H1 (cell line): ENCODE measurements at places on chromosomes 5 and 9. TPM values are rescaled to one million over a fixed set of nuclear protein-coding genes. Genes with fewer than 3 reads are reported as not detected.

The PCDHB1 gene
- total RNA-seq, result 0.04 and 0.08 TPM in 2 replicates

The IL17B gene
- not detected in 2 replicates for total RNA-seq

The RANBP17 gene
- total RNA-seq, result 16.2 and 21.3 TPM in 2 replicates

The ANKRD20A1 gene
- total RNA-seq, result not detected in 2 replicates

The TMEM252 gene
- total RNA-seq, result not detected in 2 replicates

The TAF11L10 gene
- total RNA-seq, result not detected in 2 replicates

The BAAT gene
- 0.17 TPM in 1 of 2 replicates, not detected in the other for total RNA-seq

The DUSP1 gene
- total RNA-seq, result 6.5 and 8.6 TPM in 2 replicates

The OGN gene
- total RNA-seq, result not detected in 2 replicates

The IL7R gene
- total RNA-seq, result 0.25 TPM in 1 of 2 replicates, not detected in the other

The PLEKHG4B gene
- 42.9 and 43.6 TPM in 2 replicates for total RNA-seq

The ANKRD18B gene
- 8.3 and 13.8 TPM in 2 replicates for total RNA-seq

The SLC4A9 gene
- 0.15 and 0.28 TPM in 2 replicates for total RNA-seq

The KIF4B gene
- total RNA-seq, result 0.08 and 0.15 TPM in 2 replicates

The HMCN2 gene
- total RNA-seq, result 7.9 and 9.1 TPM in 2 replicates

The PCDHGA3 gene
- total RNA-seq, result 0.25 and 0.39 TPM in 2 replicates

The MVB12B gene
- total RNA-seq, result 5.0 and 5.9 TPM in 2 replicates

The WWC1 gene
- 41.1 and 42.7 TPM in 2 replicates for total RNA-seq

The PCDHA4 gene
- total RNA-seq, result 5.3 and 5.7 TPM in 2 replicates

The INSL6 gene
- not detected in 2 replicates for total RNA-seq

The IFNB1 gene
- total RNA-seq, result not detected in 2 replicates

The ALAD gene
- total RNA-seq, result 13.0 and 15.3 TPM in 2 replicates

The ASPN gene
- total RNA-seq, result not detected in 2 replicates

The OR1J2 gene
- not detected in 2 replicates for total RNA-seq

The PCDHA3 gene
- 0.67 and 0.80 TPM in 2 replicates for total RNA-seq

The FIBCD1 gene
- 5.3 and 6.1 TPM in 2 replicates for total RNA-seq

The CCDC69 gene
- 10.8 and 11.5 TPM in 2 replicates for total RNA-seq

The CER1 gene
- total RNA-seq, result 2.2 and 3.4 TPM in 2 replicates

The LMX1B gene
- total RNA-seq, result 0.37 and 0.52 TPM in 2 replicates

The AQP7 gene
- not detected in 2 replicates for total RNA-seq

The LHX6 gene
- 1.2 and 1.9 TPM in 2 replicates for total RNA-seq

The ITK gene
- total RNA-seq, result not detected in 2 replicates

The OR1Q1 gene
- total RNA-seq, result not detected in 2 replicates

The SIGMAR1 gene
- total RNA-seq, result 84.2 and 86.8 TPM in 2 replicates

The TPPP gene
- total RNA-seq, result 0.65 and 0.93 TPM in 2 replicates

The NOTCH1 gene
- total RNA-seq, result 55.6 and 60.9 TPM in 2 replicates

The RUSC2 gene
- 6.8 and 7.9 TPM in 2 replicates for total RNA-seq

The NR5A1 gene
- total RNA-seq, result 0.42 and 0.58 TPM in 2 replicates

The NME5 gene
- 0.63 and 0.89 TPM in 2 replicates for total RNA-seq

The PCAT7 gene
- total RNA-seq, result 2.3 and 3.2 TPM in 2 replicates

The ACOT12 gene
- total RNA-seq, result 0.33 TPM in 1 of 2 replicates, not detected in the other

The C9 gene
- total RNA-seq, result not detected in 2 replicates

The AQP3 gene
- total RNA-seq, result 2.6 and 3.0 TPM in 2 replicates

The TAS2R1 gene
- not detected in 2 replicates for total RNA-seq

The TAF1L gene
- not detected in 2 replicates for total RNA-seq

The BARHL1 gene
- not detected in 2 replicates for total RNA-seq

The ZNF79 gene
- total RNA-seq, result 7.4 and 7.6 TPM in 2 replicates

The CORO2A gene
- total RNA-seq, result 26.2 and 27.9 TPM in 2 replicates

The CA9 gene
- total RNA-seq, result 1.3 and 1.4 TPM in 2 replicates

The GABRA1 gene
- 16.2 and 17.3 TPM in 2 replicates for total RNA-seq

The CEP72 gene
- 18.9 and 19.6 TPM in 2 replicates for total RNA-seq

The STKLD1 gene
- not detected in 2 replicates for total RNA-seq

The GMCL2 gene
- total RNA-seq, result 0.13 TPM in 1 of 2 replicates, not detected in the other
